Activated CD4-positive, alpha-beta T cell treated with anti-CD3 and anti-CD28 coated beads for 36 hours (primary cell): ENCODE measurements at places on chromosomes 3 and 15. TPM values are rescaled to one million over a fixed set of nuclear protein-coding genes. Genes with fewer than 3 reads are reported as not detected.

- no peak for DNase-seq
Measured at GRCh38 chr3:165523801-165524200, 313.4 kb downstream of the BCHE start.

DNA sequence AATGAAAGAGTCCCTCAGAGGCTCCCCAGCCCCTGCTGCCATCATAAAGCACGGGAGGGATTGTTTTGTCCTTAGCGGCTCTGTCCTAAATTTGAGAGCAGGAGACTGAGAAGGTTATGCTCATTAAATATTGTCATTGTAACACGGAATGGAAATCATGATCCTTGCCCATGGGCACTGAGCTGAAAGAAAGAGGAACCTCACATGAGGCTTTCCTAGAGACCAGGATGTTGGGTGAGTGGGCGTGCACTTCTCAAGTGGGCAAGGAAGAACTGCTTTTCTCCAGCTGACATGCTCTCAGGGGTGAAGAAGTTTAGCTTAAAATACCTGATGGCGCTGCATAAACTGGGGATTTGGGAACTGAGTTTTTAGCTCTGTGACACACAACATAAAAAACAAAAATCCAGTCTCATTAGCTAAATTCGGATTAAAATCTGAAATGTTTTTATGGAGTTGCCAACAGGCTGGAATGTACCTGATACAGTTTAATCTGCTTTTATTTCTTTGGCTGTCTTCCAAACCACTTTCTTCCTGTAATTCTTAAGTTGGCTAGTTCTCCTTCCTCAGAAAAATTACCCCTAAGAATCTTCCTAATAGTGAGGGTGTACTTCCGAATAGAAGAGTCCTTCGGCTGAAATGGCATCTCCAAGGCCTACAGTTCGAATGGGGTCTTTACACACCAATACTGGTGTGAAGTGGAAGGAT, 31.7 kb downstream of the ADPGK start:
- DNase-seq: no peak

GRCh38 chr3:140113996-140114788, 179.2 kb downstream of the CLSTN2 start:
- DNase-seq: no peak

The LYZL4 gene
- total RNA-seq: not detected

The DLL4 gene
- 0.18 TPM for total RNA-seq

DNA sequence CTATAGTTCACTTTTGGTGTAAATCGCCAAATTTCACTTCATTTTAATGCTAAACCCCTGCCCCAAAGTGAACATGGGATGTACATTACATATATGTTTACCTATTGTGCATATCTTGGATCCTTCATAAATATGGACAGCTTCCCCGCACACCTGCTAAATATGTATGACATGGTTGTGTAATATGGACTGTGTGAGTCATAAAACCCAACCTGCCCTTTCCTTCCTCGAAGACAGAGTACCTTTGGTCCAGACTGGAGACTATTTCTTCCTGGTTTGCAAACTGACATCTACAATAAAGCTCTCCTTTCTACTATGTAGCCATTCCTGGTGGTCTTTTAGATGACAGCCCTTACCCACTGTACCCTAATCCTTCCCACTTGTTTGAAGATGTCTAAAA, 12.4 kb downstream of the ACTC1 start:
- DNase-seq: no peak

DNA sequence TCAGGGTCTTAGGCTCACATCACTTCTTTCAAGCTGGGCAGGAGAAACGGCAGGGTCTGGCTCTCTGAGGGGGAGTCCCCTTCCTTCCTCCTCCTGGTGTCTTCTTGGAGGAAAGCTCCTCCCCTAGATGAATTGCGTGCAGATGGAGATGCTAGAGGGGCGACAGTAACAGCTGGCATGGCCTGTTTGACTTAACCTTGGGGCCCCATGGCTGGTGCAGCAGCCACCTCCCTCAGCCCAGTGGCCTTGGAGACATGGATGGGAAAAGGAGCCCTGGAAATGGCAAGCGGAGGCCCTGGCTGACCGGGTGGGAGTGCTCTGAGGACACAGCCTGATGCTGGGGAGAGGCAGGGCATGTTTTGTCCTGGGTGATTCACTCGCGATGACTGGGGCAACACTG, 20.2 kb downstream of the PAK6 start:
- no peak for DNase-seq

DNA sequence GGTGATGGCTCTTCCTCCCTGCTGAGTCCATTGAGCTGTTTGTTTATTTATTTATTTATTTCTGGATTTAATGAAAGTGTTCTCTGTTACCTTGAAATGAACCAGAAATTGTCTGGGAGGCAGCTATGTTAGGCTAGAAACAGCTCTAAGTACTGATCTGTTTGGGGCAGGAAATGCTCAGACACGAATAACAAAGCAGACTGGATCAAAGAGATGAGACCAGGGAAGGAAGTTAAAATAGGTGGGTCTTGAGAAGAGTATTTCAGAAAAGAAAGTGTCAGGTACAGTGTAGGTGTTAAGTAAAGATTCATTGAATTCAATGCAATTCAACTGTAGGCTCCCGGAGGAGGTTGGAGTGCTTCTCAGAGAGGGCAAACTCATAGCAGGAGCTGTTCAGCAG, 173.3 kb downstream of the IL20RB start:
- DNase-seq: no peak

DNA sequence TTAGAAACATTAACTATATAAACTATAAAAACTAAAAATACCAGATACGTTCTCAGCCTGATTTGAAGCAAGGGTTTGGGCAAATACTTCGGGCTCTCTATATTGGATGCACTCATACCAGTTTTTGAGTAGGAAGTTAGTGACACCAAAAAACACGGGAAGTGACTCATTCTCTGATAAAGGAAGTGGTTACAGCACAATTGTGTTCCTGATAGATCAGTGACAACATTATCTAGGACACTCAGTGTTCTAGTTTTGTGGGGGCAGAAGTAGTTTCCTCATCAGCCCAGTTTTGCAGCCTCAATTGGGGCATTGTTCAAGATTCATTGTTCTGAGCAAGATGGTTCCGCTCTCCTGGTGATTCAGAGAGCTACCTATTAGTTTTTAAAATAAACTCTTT, 469.6 kb upstream of the DPPA4 start:
- peak; percentile 37 for DNase-seq

The FBXO40 gene
- not detected for total RNA-seq

The ATP8B4 gene
- 5.0 TPM for total RNA-seq

- DNase-seq: peak; percentile 89
Measured at GRCh38 chr15:79380755-79381497, 51.2 kb upstream of the MINAR1 start.

GRCh38 chr15:101539492-101539891, 50.0 kb upstream of the PCSK6 start:
- DNase-seq: no peak

The FOXB1 gene
- 0.56 TPM for total RNA-seq

The STRIT1 gene
- total RNA-seq: not detected

DNA sequence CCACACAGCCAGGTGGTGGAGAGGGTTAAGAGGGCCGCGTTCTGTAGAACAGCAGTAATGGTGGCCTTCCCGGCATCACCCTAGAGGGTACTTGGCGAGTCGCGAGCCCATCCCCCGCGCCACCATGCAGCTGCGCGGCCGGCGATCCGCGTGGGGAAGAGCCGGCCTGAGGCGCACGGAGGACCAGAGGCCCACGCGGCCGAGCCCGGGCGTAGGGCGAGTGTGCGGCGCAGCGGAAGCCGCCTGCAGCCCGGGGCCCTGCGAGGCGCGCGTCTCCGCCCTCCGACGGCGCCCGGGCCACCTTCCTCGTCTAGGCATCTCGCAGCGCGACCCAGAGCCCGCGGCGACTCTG, 423 bp downstream of the TKT start:
- peak; percentile 61 for DNase-seq

DNA sequence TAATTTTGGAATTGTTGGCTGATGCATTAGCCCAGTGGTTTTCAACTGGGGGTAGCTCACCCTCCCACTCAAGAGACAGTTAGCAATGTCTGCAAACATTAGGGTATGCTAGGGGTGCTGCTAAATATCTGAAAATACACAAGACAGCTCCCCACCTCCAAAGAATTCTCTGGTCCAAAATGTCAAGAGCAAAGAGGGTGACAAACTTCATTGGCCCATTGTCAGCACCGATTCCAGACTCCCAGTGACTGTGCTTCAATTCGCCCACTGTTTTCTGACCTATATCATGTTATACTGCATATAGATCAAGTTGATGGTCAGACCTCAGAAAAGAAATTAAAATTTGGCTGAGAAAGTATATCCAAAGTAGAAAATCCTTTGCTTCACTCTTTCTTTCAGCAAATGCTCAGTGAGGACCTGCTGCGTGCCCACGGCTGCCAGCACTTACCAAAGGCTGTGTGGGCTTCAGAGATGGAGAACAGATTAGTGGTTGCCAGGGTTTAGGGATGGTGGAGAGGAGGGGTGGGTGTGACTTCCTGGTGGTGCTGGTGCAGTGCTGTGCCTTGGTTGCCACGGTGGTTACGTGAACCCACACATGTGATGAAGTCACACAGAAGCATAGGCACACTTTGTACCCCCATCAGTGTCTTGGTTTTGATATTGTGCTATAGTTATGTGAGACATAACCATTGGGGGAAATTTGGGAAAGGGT, 204.0 kb downstream of the PLCL2 start:
- DNase-seq: peak; percentile 31

DNA sequence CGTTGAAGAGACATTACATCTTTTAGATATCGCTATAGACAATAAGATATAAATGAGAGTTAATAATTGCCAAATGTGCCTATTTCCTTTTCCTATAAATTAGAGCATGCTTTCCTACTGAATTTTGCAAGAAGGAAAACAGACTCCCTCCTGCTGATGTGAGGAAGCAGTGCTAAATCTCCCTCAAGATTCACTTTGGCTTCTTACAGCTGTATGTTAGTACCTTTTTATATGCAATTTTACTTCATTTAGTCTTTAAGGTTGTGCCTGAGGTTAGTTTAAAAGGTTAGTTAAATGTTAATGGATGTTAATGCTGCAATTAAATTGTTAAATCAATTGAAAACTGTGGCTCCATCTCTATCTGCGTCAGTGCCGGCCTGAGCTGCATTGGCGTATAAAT, 728.8 kb downstream of the NR2F2 start:
- DNase-seq: no peak

The FBXL22 gene
- 0.61 TPM for total RNA-seq

The EAF2 gene
- total RNA-seq: 12.4 TPM

DNA sequence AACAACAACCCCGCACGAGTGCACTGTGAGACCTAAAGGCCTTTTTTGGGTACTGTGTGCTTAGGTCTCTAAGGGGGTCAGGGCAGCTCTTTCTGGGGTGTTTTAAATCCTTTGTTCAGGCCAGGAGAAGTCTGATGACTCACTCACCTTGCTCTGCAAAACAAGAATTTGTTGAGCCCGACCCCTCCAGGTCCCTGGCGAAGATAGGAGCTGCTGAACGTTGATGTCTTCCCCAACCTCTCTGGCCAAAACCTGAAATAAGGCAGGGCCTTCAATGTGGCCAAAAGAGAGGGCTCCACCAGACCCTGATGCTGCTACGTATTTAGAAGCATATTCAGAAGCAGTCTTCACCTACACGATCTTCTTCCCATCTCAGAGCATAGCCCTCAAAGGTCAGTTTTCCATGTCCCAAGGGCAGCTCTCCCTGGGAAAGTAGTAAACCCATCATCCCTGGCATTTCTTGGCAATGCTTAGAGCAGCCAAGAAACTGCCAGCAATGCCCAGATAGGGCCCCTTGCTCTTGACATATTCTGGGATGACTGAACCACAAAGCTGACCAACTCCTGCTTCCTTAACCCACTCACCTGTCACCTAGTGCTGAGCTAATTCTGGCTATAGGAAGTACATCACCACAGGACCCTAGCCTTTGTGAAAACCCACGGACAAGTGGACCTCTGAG, 27.1 kb downstream of the CCDC13 start:
- DNase-seq: no peak

DNA sequence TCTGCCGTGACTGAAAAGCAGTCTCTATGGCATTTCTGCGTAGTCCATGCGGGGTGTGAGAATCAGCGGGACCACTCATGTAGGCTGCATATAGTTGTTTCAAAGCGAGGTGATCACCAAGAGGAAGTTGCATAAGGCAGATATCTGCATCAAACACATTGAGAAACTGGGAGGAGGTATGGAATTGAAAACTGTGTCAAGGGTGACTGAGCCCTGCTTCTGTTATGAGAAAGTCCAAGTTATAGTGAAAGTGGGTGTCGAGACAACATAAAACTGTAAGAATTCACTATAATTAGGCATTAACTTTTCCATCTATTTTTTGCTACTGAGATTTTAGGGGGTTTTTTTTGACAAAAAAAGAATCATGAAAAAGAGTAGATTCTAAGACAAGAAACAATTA, 109.3 kb downstream of the ZIC1 start:
- DNase-seq: no peak

DNA sequence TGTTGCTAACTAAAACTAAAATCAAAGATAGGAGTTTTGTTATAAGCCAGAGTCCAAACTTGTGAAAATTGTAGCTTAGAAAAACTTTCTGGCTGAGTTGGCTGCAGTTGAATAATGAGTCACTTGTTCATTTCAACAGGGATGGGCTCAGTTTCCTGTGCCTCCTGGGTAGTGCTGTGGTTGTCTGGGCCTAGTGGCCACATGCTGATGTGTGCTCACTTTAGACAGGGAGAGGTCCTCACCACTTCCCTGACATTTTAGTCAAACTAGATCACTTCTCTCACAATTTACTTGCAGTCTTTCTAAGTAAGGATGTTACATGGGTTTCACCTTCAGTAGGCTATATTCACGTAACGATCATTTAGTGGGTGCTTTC, 6.3 kb upstream of the UBE2Q2 start:
- DNase-seq: peak; percentile 76

DNA sequence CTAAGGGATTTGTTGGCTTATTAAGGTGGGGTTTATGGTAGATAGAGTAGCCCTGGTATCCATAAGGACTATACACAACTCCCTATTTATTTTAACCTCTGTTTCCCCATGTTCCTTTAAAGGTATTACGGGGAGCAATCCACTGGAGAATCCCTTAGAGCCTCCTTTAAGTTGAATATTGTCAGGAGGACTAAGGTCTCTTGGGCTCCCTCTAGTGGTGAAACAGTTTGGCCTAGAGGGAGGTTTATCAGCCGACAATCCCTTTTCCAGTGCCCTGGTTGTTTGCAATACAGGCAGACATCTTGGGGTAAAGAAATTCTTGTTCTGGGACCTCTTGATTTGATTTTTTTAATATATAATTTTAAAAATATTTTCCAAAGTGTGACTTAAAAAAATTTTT, 12.9 kb downstream of the OPA1 start:
- DNase-seq: peak; percentile 64

GRCh38 chr15:70474471-70475406, 288.6 kb downstream of the UACA start:
- peak; percentile 54 for DNase-seq

The FRMD4B gene
- 8.3 TPM for total RNA-seq

The GOLGA6L7 gene
- total RNA-seq: not detected

The BSN gene
- 0.09 TPM for total RNA-seq

The STAC gene
- total RNA-seq: 0.27 TPM
